Endodermal cell (in vitro differentiated cells): ENCODE measurements at places on chromosomes 5 and 9. TPM values are rescaled to one million over a fixed set of nuclear protein-coding genes. Genes with fewer than 3 reads are reported as not detected.

DNA sequence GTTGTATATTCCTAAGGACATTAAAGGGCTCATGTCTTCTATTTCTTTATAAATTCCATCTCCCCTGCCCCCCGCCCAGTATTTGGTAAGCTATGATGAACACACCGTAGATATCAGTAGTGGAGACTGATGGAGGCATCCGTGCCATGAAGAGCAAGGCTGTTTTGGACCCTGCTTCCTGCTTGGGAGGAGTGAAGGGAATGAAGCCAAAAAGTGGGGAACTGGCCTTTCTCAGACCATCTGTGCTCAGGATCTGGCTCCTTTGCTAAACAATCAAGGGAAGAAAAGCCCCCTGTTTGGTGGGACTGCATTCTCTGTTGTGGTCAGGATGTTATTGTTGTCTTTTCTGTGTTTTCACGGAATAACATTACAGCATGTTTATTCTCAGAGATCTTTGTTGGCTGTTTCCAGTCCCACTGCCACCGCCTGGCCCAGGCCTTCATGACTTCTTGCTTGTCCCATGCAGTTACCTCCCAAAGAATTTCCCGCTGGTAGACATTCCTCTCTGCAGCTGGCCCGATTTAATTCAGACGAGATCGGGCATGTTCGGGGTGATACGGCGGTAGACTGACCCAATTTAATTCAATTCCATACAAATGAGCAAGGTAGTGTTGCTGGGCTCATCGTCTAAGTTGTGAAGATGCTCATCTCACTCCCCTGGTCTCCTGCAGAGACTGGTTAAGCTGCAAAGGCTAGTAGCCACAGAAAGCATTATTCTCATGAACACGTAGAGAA lies 31.4 kb upstream of the ANKH start:
- H3K4me1 ChIP-seq: peaks cover 3% of the 10 kb centered on the region
- no peak overlapping the region for H3K27ac ChIP-seq
- H3K36me3 ChIP-seq: no peaks in the 10 kb centered on the region
- H3K4me3 ChIP-seq: no peak overlapping the region
- no peaks in the 10 kb centered on the region for H3K27me3 ChIP-seq
- no peak for DNase-seq

GRCh38 chr9:76810377-76810957 lies 46.2 kb downstream of the PCA3 start:
- no peaks in the 10 kb centered on the region for H3K27me3 ChIP-seq
- no peak overlapping the region for H3K27ac ChIP-seq
- H3K4me3 ChIP-seq: no peak overlapping the region
- H3K36me3 ChIP-seq: no peaks in the 10 kb centered on the region
- H3K4me1 ChIP-seq: no peaks in the 10 kb centered on the region

TAF11L10 gene
- total RNA-seq: not detected in 2 replicates

GRCh38 chr9:133449760-133450159 lies 10.0 kb upstream of the CACFD1 start:
- H3K27me3 ChIP-seq: no peaks in the 10 kb centered on the region
- no peak overlapping the region for H3K4me3 ChIP-seq
- H3K36me3 ChIP-seq: no peaks in the 10 kb centered on the region

GRCh38 chr9:124501771-124502320 lies 5.4 kb downstream of the NR5A1 start:
- H3K27ac ChIP-seq: no peak overlapping the region
- H3K4me1 ChIP-seq: no peaks in the 10 kb centered on the region
- H3K4me3 ChIP-seq: no peak overlapping the region

- H3K4me1 ChIP-seq: peaks cover 6% of the 10 kb centered on the region
- H3K27me3 ChIP-seq: no peaks in the 10 kb centered on the region
- H3K36me3 ChIP-seq: peaks cover 53% of the 10 kb centered on the region
- H3K27ac ChIP-seq: no peak overlapping the region
- DNase-seq: no peak
These were observed 2.9 kb downstream of the NAA35 start for GRCh38 chr9:85943757-85944430.

GRCh38 chr5:149117970-149118369 lies 23.3 kb upstream of the ABLIM3 start:
- H3K27ac ChIP-seq: no peak overlapping the region
- H3K36me3 ChIP-seq: no peaks in the 10 kb centered on the region
- DNase-seq: no peak

DNA sequence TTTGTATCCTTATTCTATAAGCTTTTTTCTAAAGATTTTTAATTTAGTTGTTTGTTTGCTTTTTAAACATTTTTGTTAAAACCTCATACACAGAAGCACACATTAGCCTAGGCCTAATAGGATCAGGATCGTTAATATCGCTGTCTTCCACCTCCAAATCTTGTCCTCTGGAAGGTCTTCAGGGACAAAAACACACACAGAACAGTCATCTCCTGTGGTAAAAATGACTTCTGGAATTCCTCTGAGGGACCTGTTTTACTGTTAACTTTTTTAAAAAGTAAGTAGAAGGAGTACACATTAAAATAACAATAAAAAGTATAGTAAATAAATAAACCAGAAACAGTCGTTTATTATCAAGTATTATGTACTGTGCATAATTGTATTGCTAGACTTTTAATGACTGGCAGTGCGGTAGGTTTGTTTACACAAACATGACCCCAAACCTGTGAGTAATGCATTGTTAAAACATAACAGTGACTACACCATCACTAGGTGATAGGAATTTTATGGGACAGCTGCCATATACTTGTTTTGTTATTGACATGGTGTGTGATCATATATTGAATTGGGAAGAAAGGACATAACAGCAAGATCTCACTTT lies 109.6 kb downstream of the ZCCHC7 start:
- no peaks in the 10 kb centered on the region for H3K36me3 ChIP-seq
- H3K27ac ChIP-seq: no peak overlapping the region
- no peaks in the 10 kb centered on the region for H3K27me3 ChIP-seq
- H3K4me3 ChIP-seq: no peak overlapping the region

DNA sequence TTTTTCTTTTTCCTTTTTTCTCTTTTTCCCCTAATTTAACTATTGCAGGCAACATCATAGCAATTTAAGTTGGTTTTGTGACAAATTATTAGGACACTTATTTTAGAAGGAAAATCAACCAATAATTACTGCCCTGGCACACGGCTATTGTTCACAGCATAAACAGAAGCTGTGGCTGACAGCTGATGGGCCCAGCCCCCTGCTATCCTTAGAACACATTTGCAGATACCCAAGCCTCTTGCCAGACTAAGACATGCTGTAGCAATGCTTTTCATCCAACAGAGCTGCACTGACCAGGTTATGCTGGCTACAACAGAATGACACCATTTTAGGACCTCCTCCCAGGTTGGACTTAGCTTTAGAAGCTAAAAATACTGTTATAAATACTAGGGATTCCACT lies 852.7 kb upstream of the DMAC1 start:
- no peak for DNase-seq
- H3K27ac ChIP-seq: peak overlapping the region; percentile 66
- no peak overlapping the region for H3K4me3 ChIP-seq
- no peaks in the 10 kb centered on the region for H3K27me3 ChIP-seq
- peaks cover 5% of the 10 kb centered on the region for H3K4me1 ChIP-seq
- no peaks in the 10 kb centered on the region for H3K36me3 ChIP-seq

DNA sequence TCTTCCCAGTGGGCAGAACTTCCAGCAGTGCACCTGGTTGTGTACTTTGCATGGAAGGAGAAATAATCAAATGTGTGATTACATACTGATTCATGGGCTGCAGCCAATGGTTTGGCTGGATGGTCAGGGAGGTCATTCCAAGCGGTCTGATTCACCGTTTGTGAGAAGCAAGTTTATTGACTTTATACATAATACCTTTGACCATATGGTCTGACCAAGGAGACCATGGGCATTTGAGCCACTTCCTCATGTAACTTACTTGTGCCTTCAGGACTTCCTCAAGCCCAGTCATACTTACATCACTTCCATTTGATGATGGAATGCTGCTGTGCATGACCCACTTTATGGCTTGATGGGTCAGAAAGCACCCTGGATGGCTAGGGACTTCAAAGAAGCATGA lies 41.1 kb downstream of the DAP start:
- H3K4me3 ChIP-seq: no peak overlapping the region
- peaks cover 7% of the 10 kb centered on the region for H3K4me1 ChIP-seq
- H3K27me3 ChIP-seq: no peaks in the 10 kb centered on the region
- DNase-seq: no peak
- H3K27ac ChIP-seq: no peak overlapping the region

AMACR gene
- 10.8 and 12.4 TPM in 2 replicates for total RNA-seq

ARL14EPL gene
- total RNA-seq: not detected in 3 replicates

GRCh38 chr5:86546582-86546981 lies 71.2 kb upstream of the COX7C start:
- no peaks in the 10 kb centered on the region for H3K36me3 ChIP-seq
- peaks cover 2% of the 10 kb centered on the region for H3K4me1 ChIP-seq
- H3K4me3 ChIP-seq: no peak overlapping the region

DNA sequence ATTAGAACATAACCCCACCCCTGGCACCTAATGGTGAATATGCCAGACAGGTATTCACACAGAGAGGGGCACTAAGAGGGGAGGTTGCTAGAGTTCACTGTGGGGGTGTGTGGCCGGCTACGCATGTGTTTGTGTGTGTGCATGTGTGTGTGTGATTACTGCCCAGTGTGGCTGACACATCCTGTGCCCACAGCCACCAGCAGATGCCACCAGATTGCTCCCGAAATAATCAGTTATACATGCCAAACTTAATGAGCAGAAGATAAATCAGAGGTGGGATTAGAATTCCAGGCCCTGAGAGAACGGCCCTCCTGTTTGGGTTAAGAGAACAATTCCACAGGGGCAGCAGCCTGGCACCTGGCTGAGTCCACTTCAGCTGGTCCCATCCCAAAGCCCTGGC lies 91.8 kb upstream of the TBCA start:
- no peak overlapping the region for H3K27ac ChIP-seq
- H3K36me3 ChIP-seq: no peaks in the 10 kb centered on the region
- peaks cover 10% of the 10 kb centered on the region for H3K27me3 ChIP-seq

DNA sequence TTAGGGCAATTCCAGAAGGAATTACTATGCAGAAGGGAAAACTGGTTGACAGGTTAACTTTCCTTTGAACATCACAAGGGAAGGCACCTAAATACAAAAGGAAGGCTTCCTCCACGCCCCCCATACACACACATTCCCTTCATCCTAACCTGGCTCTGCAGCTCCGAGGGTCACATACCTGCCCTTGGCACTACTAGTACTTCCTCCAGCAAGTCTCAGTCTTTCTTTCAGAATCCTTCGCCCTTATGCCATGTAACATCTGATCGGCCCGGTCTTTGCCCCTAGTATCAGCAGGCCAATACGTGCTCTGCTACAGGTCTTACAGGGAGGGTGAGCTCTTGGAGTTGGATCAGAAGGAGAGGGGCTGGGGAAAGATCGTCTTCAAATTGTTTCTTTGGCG lies 1.6 kb upstream of the MARCHF6 start:
- H3K27ac ChIP-seq: peak overlapping the region; percentile 98
- H3K36me3 ChIP-seq: no peaks in the 10 kb centered on the region
- DNase-seq: peak; percentile 57

- no peak overlapping the region for H3K4me3 ChIP-seq
- peaks cover 15% of the 10 kb centered on the region for H3K36me3 ChIP-seq
- H3K4me1 ChIP-seq: peaks cover 27% of the 10 kb centered on the region
These were observed 80.0 kb upstream of the SAP30L start for GRCh38 chr5:154365823-154366222.

- no peak for DNase-seq
- no peaks in the 10 kb centered on the region for H3K36me3 ChIP-seq
- H3K4me3 ChIP-seq: no peak overlapping the region
- no peaks in the 10 kb centered on the region for H3K4me1 ChIP-seq
- no peak overlapping the region for H3K27ac ChIP-seq
- no peaks in the 10 kb centered on the region for H3K27me3 ChIP-seq
These were observed 72.7 kb upstream of the IER5L start for GRCh38 chr9:129250786-129251185.

DNA sequence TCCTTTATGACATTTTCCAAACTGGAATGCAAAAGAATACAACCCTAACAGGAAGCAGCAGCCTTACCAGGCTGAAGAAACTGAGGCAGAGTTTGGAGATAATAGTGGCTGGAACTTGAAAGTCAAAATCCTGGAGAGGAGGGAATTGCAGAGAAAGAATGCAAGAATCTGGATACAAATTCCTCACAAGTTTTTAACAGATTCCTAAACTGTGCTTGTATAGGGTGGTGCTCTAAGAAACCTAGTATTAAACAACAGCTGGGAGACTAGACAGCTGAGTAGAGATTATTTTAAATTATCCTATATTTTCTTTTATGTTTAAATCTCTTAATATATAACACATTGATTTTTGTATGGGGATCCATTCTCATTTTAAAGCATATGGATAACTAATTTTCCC lies 30.7 kb downstream of the INVS start:
- H3K4me3 ChIP-seq: no peak overlapping the region
- H3K36me3 ChIP-seq: peaks cover 9% of the 10 kb centered on the region
- no peak overlapping the region for H3K27ac ChIP-seq
- no peak for DNase-seq

- H3K4me1 ChIP-seq: no peaks in the 10 kb centered on the region
- no peak overlapping the region for H3K4me3 ChIP-seq
- DNase-seq: no peak
- no peaks in the 10 kb centered on the region for H3K27me3 ChIP-seq
- no peaks in the 10 kb centered on the region for H3K36me3 ChIP-seq
These were observed 77.6 kb downstream of the C5orf15 start for GRCh38 chr5:133890776-133891280.

DNA sequence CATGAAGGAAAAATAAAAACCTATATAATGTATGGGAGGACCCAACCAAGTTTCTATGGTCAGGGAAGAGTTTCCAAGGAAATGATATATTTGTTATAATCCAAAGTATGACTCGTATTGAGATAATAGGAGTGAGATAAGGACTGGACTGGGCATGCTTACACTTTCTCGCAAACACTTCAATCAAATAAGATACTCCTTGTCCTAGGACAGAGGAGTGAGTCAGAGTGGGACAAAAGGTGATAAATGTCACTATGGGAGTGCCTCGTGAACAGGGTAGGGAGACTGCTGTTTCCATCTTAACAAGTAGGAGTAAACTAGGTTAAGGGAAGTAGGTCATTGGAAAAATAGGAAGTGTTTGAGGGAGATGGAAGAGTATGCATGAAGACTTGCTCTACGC lies 47.2 kb downstream of the MACIR start:
- no peak overlapping the region for H3K4me3 ChIP-seq
- H3K4me1 ChIP-seq: no peaks in the 10 kb centered on the region
- no peak for DNase-seq

SHOC1 gene
- not detected in 2 replicates for total RNA-seq

DNA sequence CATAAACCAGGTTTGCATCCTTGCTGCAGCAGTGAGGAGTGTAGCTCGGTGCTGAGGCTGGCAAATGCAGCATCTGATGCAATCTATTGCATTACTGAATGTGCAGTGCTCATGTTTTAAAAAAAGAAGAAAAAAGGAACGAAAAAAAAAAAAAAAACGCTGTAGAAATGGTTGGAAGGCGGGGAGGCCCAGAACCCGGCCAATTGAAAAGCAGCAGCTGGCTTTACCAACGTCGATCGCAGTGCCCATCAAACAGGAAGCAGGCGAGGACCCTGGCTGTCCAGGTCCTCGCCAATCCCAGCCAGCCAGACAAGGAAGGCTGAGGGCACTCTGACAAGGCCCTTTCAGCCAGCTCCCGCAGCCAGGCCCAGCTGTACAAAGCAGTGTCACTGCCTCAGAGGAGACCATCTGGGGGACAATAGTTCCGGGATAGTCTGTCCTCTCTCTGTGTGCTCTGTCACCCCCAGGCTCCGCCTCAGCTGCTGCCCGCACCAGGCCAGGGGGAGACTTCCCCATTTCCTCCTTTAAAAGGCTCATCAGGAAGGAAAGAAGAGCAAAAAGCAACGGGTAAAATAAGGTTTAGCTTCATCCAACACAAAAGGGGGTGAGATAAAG lies 21.8 kb upstream of the CPEB4 start:
- peak overlapping the region; percentile 59 for H3K27ac ChIP-seq
- no peak overlapping the region for H3K4me3 ChIP-seq
- peaks cover 4% of the 10 kb centered on the region for H3K4me1 ChIP-seq
- no peaks in the 10 kb centered on the region for H3K27me3 ChIP-seq

DRD1 gene
- total RNA-seq: 0.16 to 0.53 TPM (median 0.34 TPM) in 3 replicates
